ENCODE measurements at places on chromosomes 1 and 21. TPM values are rescaled to one million over a fixed set of nuclear protein-coding genes. Genes with fewer than 3 reads are reported as not detected.

GRCh38 chr1:226017070-226017469, 17.9 kb upstream of the SDE2 start:
- no peak for DNase-seq

- no peak for DNase-seq
Measured at GRCh38 chr1:101025283-101025656, 314 bp downstream of the DPH5 start.

DNA sequence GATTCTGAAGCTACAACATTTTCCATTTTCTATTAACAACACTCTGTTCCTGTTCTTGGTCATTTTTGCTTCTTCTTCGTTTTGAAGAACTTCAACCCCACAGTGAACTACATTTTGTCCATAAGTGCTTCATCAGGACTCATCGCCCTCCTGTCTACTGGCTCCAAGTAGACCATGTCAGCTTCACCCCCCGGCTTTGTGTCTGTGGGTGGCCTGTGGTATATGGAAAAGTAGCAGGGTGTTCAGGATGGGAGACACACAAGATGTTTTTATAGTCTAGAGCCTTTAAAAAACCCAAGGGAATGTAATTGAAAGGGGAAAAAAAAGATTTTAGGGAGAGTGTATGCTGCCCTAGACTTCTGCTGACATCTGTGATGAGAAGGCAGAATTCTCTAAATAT, 46.1 kb downstream of the GIPC2 start:
- DNase-seq = no peak

- DNase-seq = no peak
Measured at GRCh38 chr1:63010913-63011660, 227.2 kb downstream of the ATG4C start.

DNA sequence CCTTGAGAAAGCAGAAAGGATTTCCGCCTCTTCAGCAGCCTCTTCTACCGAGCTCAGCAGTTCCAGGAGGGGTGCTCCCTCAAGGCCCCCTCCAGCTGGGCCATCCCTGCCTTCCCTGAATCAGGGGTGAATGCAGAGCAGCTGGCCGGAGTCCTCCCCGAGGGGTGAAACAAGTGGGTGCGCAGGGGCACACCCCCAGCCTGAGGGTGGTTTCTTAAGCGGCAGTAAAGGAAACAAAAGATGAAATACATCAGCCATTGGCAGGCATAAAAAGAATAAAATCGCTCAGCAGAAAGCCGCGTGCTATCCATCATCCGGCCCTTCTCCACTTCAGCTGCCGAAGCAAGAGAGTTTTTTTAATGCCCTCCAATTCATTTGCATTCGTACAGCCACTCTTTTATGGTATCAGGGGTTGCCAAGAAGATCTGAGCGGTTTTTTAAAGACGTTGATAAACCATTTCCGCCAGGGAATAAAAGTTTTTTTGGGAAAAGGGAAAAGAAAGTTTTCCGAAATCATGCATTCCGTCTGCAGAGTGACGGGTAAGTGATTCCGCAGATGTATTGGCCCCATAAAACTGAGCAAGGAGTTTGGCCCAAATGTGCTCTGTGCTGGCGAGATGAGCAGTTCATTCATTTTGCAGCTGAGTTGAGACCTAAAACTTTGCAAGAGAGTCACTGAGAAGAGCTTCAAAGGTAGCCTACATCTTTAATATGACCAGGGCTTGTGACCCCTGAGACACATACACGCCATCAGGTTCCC, 73.7 kb upstream of the ZC3H12A start:
- no peak for DNase-seq

DNA sequence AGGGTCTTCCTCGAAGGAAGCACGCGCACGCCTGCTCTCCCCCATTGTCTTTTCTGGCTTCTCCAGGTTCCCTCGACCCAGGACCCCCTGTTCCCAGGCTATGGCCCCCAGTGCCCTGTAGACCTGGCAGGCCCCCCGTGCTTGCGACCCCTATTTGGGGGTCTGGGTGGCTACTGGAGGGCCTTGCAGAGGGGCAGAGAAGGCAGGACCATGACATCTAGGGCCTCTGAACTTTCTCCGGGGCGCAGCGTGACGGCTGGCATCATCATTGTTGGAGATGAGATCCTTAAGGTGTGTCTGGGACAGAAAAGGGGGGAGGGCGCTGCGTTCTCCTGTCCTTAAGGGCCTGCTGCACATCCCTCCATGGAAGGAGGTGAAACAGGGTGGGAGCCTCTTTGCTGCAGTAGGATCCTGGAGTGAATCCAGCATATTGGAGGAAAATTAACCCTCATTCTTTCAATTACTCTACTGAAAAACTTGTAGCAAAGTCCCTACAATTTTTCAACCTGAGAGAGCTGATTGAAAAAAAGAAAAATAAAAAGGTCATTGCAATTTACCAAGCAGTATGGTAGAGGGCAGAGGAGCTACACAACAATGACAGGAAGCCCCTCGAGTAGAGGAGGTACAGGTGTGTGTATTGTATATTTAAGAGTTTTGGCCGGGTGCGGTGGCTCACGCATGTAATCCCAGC, 777 bp downstream of the FLAD1 start:
- DNase-seq = no peak

SERPINC1 gene
- 0.50 TPM for total RNA-seq

- DNase-seq = no peak
Measured at GRCh38 chr1:61808321-61808720, 66.0 kb downstream of the PATJ start.

DNA sequence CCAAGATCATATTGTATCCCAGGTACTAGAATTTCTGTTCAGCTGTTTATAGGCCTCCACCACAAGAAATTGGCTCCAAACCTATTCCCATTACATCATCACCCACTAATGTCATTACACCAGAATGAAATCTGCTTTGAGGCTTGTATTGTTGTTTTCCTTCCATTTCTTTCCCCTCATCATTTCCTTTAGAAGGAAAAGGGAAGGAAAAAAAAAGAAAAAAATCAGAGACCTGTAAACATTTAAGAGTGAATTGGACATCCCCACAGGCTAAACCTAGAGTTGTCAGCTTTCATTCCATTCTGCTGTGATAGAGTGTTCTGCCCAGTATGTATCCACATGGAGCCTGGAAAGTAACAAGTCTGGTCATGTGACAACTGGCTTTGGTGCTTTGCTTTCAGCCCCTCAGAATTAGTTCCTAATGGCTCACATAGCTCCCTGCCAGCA, 44.6 kb downstream of the NFYC start:
- DNase-seq = no peak
